ENCODE measurements at places on chromosomes 13 and 19.

DNA sequence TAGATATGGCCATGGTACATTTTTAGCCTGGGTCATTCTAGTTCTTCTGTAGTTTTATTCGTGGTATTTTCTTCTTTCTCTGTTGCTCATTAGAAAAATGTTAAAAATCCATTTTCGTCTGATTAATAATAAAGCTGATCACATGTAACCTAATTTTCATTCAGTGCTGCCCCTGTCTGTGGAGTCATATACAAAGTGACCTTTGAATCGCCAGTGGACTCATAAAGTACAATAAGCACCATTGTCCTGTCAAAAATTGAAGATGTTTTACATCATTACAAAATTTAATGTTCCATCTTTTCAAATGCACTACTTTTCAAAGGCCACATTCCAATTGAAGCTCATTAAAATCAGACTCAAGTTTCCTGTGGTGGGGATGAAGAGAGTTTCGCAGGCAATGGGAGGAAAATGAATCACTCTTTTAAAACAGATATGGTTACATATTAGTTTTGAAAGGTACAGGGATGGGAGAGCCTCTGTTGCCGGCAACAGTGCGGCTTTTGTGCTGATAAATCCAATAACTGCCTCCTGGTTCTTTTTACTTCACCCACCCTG is 205.4 kb downstream of the ZNF536 start:
- no peak for DNase-seq

GRCh38 chr13:26230703-26231102 is 8.6 kb upstream of the RNF6 start:
- no peak for DNase-seq

GRCh38 chr13:113995051-113995601 is 21.2 kb upstream of the C13orf46 start:
- DNase-seq, result no peak

DNA sequence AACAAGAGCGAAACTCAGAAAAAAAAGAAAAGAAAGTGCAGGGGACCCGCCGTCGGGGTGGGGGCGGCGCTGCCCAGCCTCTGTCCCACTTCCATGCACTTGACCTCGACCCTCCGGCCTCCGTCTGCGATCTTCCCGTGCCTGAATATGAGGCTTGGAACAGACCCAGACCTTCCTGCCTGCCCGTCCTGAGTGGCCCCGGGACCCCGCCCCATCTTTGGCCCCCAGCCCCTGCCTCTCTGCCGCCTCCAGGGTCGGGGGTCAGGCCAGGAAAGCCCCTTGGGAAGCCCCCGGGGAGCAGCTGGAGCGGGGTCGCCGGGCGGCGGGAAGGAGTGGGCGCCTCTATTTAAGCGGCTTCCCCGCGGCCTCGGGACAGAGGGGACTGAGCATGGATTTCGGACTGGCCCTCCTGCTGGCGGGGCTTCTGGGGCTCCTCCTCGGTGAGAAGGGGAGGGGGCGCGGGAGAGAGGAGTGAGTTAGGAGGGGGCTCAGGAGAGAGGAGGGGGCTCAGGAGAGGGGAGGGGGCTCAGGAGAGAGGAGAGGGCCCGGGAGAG is at the start of gene MADCAM1:
Gene MADCAM1 (plus strand): TSS at position 375 of the 554 bp plus-strand sequence. CDS start 14 bp downstream, at position 389.
- no peak for DNase-seq

GRCh38 chr19:29705706-29706105 is 9.4 kb downstream of the C19orf12 start:
- DNase-seq, result no peak

DNA sequence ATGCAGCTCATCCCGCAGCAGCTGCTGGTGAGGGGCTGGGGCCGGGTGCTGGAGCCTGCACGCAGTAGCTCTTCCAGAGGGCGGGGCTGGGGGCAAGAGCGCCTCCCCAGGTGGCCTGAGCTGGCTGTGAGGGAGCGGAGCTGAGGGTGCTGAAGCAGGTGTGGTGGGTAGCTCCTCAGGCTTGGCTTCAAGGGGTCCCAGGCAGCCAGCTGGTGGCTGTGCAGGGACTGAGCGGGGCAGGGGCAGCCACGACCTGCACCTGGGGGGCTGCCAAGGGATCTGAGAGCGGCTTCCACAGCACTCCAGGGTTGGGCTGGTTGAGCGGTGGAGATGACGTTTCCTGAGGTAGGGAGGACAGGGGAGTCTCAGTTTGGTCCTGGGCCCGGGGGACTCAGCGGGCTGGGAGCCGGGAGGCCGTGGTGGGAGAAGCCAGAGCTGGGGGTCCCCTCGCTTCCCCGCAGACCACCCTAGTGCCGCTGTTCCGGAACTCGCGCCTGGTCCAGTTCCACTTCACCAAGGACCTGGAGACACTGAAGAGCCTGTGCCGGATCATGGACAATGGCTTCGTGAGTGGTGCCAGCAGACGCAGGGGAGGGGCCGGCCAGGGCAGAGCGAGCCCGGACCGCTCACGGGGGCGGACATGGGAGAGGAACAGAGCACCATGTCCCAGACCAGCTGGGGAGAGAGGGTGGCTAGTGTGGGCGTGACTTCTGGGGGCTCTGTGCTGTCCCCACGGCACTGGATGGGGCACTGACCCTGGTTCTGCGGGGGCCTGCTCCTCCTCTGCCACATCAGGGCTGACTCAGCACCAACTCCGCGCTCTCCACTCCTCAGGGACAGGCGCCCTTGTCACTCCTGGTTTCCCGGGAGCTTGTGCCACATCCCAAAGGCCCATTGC is 7.4 kb downstream of the PTOV1 start:
- no peak for DNase-seq

DNA sequence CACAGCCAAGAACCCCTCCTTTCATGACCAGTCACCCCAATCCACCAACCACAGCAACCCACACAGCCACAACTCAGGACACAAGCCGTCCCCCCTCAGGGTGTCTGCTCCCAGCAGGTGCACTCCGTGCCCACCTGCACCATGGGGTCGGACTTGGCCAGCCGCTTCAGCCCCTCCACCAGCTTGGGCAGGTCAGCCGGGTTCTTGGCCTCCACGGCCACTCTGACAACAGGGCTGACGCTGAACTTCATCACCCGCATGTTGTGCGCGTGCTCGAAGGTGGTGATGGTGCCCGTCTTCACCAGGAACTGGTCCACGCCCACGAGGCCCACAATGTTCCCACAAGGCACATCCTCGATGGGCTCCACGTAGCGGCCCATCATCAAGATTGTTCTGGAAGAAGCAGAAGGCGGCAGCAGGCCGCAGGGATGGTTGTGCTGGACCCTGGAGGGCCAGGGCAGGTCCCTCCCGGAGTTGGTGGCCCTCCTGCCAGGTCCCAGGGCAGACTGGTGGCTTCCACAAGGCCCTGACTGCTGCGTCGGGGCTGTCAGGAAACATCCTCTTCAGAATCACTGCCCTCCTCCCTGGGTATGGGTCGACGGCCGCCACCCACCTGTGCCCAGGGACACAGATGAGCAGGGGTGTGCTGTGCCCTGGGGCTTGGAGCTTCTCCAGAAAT is 5.5 kb downstream of the EEF2 start:
- DNase-seq, result peak; percentile 38

- no peak for DNase-seq
Measured at GRCh38 chr13:69904784-69905183, 202.8 kb upstream of the ATXN8OS start.

- DNase-seq, result no peak
Measured at GRCh38 chr13:109892101-109892500, 105.7 kb upstream of the IRS2 start.

GRCh38 chr19:41555748-41556147 is 20.2 kb upstream of the CEACAM21 start:
- no peak for DNase-seq

- no peak for DNase-seq
Measured at GRCh38 chr13:46378411-46378810, 8.6 kb downstream of the RUBCNL start.

GRCh38 chr13:95956589-95957148 is 96.5 kb downstream of the UGGT2 start:
- DNase-seq, result no peak

- no peak for DNase-seq
Measured at GRCh38 chr13:114017966-114018365, 44.1 kb upstream of the C13orf46 start.

DNA sequence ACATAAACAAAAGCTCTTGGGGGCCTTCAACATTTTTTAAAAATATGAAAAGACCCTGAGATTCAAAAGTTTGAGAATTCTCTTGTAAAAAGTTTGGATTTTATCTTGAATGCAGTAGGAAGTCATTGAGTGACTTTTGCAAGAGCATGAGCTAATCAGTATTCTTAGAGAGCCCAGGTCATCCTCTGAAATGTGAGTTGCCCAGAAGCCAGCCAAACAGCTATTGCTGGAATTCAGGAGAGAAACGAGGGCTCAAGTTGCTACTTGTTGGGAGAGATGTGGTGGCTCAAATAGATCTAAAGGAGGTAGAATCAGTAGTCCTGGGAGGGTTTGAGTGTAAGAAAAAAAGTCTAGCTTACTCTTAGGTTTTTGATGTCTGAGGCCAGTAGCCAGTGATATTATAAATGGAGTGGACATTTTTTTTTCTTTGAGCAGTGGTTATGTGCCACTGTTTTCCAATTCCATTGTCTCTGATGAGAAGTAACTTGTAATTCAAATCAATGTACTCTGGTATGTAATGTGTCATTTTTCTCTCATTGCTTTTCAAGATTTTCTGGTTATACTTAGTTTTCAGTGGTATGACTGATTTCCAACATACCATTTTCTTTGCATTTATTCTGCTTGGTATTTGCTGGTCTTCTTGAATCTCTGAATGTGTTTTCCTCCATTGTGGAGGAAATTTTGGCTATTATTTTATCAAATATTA is 30.7 kb downstream of the LMO7 start:
- no peak for DNase-seq

Data from right forelimb (tissue), 1 donor.